ENCODE measurements at places on chromosomes 11 and 22. TPM values are rescaled to one million over a fixed set of nuclear protein-coding genes. Genes with fewer than 3 reads are reported as not detected.

- H3K27me3 ChIP-seq, result peaks cover 21% of the 10 kb centered on the region
- H3K27ac ChIP-seq, result no peak overlapping the region
- H3K36me3 ChIP-seq, result peaks cover 31% of the 10 kb centered on the region
- peaks cover 32% of the 10 kb centered on the region for H3K4me1 ChIP-seq
Observed at GRCh38 chr11:77126156-77126775, 1.8 kb upstream of the MYO7A start.

DNA sequence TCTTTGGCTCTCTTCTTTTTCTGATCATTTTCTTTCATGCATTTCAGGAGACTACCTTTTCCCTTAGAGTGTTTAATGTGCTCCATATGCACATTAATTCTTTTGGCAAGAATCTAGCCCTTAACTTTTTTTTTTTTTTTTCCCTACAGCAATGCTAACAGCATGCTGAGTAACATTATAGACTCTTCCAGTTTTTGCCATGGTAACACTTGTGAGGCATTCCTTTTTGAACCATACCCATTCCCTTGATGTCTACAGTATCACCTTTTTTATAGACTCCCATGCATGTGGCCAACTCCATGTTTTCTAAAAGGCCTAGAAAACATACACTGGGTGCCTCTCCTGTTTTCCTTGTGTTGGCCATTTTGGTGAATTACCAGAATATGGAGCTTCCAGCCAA is 2.9 kb upstream of the MRPL17 start:
- H3K4me1 ChIP-seq, result peaks cover 19% of the 10 kb centered on the region
- H3K36me3 ChIP-seq, result peaks cover 4% of the 10 kb centered on the region
- no peaks in the 10 kb centered on the region for H3K27me3 ChIP-seq
- H3K27ac ChIP-seq, result no peak overlapping the region
- no peak for DNase-seq

DNA sequence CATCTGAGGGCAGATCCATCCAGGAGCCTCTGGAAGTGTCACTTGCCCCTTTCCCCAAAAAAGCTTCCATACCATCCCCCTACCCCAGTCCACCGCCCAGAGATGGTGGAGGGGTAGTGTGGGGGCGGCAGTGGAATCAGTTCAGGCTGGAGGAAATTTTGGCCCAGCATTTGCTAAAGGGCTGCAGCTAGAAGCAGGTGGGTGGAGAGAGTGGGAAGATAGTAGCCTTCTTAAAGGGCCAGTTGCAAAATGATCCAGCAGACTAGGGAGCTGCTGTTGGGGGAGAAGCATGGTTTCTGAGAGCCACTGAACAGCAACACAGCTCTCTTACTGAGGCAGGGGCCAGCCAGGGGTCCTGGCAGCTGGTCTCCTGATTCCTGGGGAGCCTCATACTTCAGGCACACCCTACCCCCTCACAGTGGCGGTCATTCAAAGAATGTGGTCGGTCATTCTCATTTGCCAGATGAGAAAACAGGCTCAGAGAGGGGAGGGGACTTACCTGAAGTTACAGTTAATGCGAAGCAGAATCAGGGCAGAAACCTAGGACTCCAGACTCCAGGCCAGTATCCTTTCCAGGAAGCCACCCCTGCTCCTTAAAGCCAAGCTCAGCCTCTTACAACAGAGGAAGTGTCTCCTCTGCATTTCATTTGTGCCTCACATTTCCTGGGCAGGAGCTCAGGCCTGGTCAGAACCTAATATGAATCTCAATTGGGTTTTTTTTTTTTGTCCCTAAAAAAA is 5.4 kb downstream of the SEC14L2 start:
- peaks cover 7% of the 10 kb centered on the region for H3K36me3 ChIP-seq
- H3K4me3 ChIP-seq, result no peak overlapping the region
- H3K27me3 ChIP-seq, result no peaks in the 10 kb centered on the region

GRCh38 chr11:2575591-2576051 is 124.2 kb downstream of the KCNQ1OT1 start:
- H3K36me3 ChIP-seq, result no peaks in the 10 kb centered on the region
- no peak overlapping the region for H3K27ac ChIP-seq
- no peak for DNase-seq
- no peaks in the 10 kb centered on the region for H3K27me3 ChIP-seq

GRCh38 chr11:92703449-92703830 is 266.0 kb upstream of the MTNR1B start:
- H3K36me3 ChIP-seq, result no peaks in the 10 kb centered on the region
- peaks cover 17% of the 10 kb centered on the region for H3K4me1 ChIP-seq
- no peak for DNase-seq
- H3K27ac ChIP-seq, result no peak overlapping the region
- H3K4me3 ChIP-seq, result no peak overlapping the region
- H3K27me3 ChIP-seq, result no peaks in the 10 kb centered on the region

DNA sequence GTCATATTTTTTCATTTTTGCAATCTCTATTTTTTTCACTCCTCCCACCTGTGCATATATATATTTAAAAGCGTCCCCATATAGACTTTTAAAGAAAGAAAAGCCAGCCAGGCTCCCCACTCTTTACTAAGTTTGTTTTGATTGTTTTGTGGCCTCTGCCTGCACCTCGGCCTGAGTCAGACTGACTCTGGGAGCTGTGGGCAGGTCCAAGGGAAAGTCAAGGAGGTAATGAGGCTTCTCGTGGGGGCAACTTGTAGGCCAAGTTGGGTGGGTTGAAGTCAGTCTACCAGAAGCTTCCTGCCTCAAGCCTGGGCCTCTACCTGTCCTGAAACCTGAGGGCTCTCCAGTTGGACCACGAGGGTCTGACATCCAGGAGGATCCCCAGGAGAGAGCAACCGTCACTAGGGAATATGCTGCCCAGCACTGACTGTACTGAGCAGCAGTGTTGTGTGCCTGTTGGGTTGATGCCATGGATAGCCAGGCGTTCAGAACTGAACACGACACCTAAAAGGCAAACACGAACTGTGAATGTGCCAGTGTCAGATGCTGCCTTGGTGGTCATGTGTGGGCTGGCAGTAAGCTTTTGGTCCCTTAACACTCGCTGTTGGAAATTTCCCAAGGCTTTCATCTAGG is 58.8 kb downstream of the BMAL1 start:
- H3K4me3 ChIP-seq, result no peak overlapping the region
- no peaks in the 10 kb centered on the region for H3K36me3 ChIP-seq
- H3K27ac ChIP-seq, result no peak overlapping the region
- peaks cover 77% of the 10 kb centered on the region for H3K4me1 ChIP-seq
- H3K27me3 ChIP-seq, result no peaks in the 10 kb centered on the region

- H3K4me3 ChIP-seq, result peak overlapping the region; percentile 58
- DNase-seq, result no peak
Observed at GRCh38 chr11:67023957-67024353, 1.0 kb downstream of the SYT12 start.

GRCh38 chr11:12155696-12156095 is 45.3 kb downstream of the MICAL2 start:
- no peak overlapping the region for H3K4me3 ChIP-seq
- peak overlapping the region; percentile 87 for H3K27ac ChIP-seq
- H3K36me3 ChIP-seq, result peaks cover 14% of the 10 kb centered on the region
- DNase-seq, result no peak

GRCh38 chr22:44645531-44645930 is 56.5 kb upstream of the PRR5 start:
- no peaks in the 10 kb centered on the region for H3K4me1 ChIP-seq
- peaks cover 38% of the 10 kb centered on the region for H3K27me3 ChIP-seq
- no peak for DNase-seq
- no peak overlapping the region for H3K4me3 ChIP-seq
- no peak overlapping the region for H3K27ac ChIP-seq

GRCh38 chr11:64764040-64764611 is 4.4 kb upstream of the PYGM start:
- DNase-seq, result no peak
- H3K27me3 ChIP-seq, result no peaks in the 10 kb centered on the region

DNA sequence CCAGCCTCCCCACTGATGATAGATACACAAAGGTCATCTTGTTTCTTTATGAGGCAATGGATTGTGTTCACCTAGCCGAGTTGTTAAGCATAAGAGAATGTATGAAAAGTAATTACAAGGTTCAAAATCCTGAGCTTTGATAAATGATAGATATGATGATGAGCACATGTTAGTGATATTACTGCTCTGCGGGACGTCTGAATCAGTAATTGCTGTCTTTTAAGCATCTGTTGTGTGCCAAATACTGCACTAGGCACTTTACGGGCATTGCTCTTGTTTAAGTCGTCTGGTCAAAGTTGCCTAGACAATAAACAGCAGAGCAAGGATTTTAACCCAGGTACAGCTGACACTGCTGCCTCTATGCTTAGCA is 559 bp upstream of the RNF141 start:
- no peaks in the 10 kb centered on the region for H3K27me3 ChIP-seq
- H3K4me1 ChIP-seq, result peaks cover 15% of the 10 kb centered on the region
- no peaks in the 10 kb centered on the region for H3K36me3 ChIP-seq
- H3K4me3 ChIP-seq, result peak overlapping the region; percentile 73

- no peak overlapping the region for H3K4me3 ChIP-seq
- peaks cover 47% of the 10 kb centered on the region for H3K4me1 ChIP-seq
- no peaks in the 10 kb centered on the region for H3K36me3 ChIP-seq
- no peaks in the 10 kb centered on the region for H3K27me3 ChIP-seq
Observed at GRCh38 chr11:45022294-45023064, 71.8 kb upstream of the TP53I11 start.

DNA sequence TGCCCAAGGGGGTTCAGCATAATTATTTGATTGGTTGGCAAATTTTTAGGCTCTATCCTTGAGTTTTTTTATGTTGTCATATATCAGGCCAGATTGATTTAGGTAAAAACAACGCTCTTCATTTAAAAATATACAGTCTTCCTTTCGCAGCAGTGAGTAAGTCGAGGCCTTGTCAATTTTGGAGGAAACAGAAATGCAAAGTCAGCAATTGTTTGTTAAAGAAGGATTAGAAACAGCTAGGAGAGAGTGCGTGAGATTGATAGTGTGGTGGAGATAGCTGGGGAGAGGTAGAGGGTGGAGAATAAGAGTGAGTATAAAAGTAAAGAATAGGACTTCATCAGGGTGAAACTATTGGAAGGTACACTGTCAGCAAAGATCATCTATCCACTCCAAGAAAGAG is 830.8 kb downstream of the LUZP2 start:
- H3K36me3 ChIP-seq, result no peaks in the 10 kb centered on the region
- DNase-seq, result no peak
- no peak overlapping the region for H3K27ac ChIP-seq
- H3K4me3 ChIP-seq, result no peak overlapping the region

DNA sequence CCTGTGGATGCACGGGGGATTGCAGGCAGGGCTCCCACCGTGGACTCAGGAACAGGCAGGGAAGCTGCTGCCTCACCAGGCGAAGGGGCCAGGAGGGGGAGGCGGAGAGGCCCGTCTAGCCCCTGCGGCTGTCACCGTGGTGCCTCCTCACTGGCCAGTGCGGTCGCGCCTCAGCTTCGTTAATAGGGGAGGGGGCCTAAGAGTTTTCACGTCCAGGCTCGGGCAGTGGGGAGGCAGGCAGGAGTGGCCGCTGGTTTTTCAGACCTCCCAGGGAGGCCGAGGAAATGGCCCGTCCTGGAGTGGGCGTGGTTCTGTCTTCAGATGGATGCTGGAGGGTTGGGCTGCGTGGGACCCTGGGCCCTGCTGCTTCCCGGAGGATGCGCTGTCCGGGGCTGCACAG is 91.1 kb upstream of the B3GAT1 start:
- H3K36me3 ChIP-seq, result no peaks in the 10 kb centered on the region
- H3K27me3 ChIP-seq, result peaks cover 34% of the 10 kb centered on the region
- H3K4me3 ChIP-seq, result no peak overlapping the region
- no peak for DNase-seq

- H3K4me1 ChIP-seq, result no peaks in the 10 kb centered on the region
- no peak for DNase-seq
- no peak overlapping the region for H3K4me3 ChIP-seq
- no peaks in the 10 kb centered on the region for H3K27me3 ChIP-seq
- H3K36me3 ChIP-seq, result no peaks in the 10 kb centered on the region
Observed at GRCh38 chr11:85912414-85912813, 57.2 kb downstream of the CCDC83 start.

DNA sequence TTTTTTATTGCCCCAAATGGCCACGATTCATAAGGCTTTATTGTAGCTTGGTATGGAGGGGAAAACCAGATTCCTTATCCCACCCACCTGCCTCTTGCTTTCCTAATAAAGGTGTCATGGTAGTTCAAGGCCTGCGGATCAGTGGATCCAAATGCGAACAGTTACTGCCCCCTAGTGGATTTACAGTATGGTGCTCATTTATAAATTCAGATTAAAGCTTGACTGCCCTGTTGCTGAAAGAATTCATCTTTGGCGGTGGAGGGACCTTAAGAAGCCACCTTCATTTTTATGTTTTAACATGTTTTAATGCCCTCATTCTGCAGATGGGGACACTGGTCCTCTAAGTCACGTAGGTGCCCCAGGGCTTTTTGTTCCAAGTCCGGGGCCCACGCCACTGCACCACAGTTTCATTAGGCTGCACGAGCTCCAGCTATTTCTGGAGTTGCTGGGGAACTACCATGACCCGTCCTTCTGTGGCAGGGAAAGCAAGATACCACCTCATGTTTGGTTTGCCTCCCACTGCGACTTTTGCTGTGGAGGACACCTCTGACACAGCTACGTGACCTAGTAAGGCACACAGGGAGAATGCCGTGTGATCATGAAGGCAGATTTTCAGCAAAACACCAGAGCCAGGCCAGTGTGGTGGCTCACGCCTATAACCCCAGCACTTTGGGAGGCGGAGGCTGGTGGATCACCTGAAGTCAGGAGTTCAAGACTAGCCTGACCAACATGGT is 15.6 kb upstream of the INCENP start:
- DNase-seq, result no peak
- no peak overlapping the region for H3K27ac ChIP-seq
- H3K4me1 ChIP-seq, result peaks cover 25% of the 10 kb centered on the region
- no peaks in the 10 kb centered on the region for H3K36me3 ChIP-seq
- no peak overlapping the region for H3K4me3 ChIP-seq
- no peaks in the 10 kb centered on the region for H3K27me3 ChIP-seq

- H3K36me3 ChIP-seq, result no peaks in the 10 kb centered on the region
- no peak for DNase-seq
- no peak overlapping the region for H3K27ac ChIP-seq
- H3K27me3 ChIP-seq, result no peaks in the 10 kb centered on the region
Observed at GRCh38 chr11:42544726-42545125, 767.1 kb upstream of the API5 start.

GRCh38 chr11:96827164-96827563 is 437.4 kb downstream of the JRKL start:
- no peaks in the 10 kb centered on the region for H3K27me3 ChIP-seq
- H3K27ac ChIP-seq, result no peak overlapping the region
- H3K4me3 ChIP-seq, result no peak overlapping the region
- H3K36me3 ChIP-seq, result no peaks in the 10 kb centered on the region
- no peaks in the 10 kb centered on the region for H3K4me1 ChIP-seq
- DNase-seq, result no peak

The THRSP gene
- not detected for total RNA-seq

The CLDN5 gene
- 190 TPM for total RNA-seq

The DAGLA gene
- total RNA-seq, result 1.5 TPM

The IL18 gene
- total RNA-seq, result 7.9 TPM

The CXCR5 gene
- not detected for total RNA-seq

The RFPL2 gene
- total RNA-seq, result not detected

The MACROD1 gene
- 29.1 TPM for total RNA-seq

The YPEL1 gene
- total RNA-seq, result 16.4 TPM

The GNG3 gene
- 0.65 TPM for total RNA-seq

The MYRF gene
- total RNA-seq, result 0.46 TPM

The ENTHD1 gene
- not detected for total RNA-seq

The PATE4 gene
- not detected for total RNA-seq

The RPS6KB2 gene
- total RNA-seq, result 49.0 TPM

The OR8D1 gene
- not detected for total RNA-seq

The NFRKB gene
- 15.0 TPM for total RNA-seq

The MRGPRX3 gene
- not detected for total RNA-seq

The SYT12 gene
- not detected for total RNA-seq
